NCI-H345 (cell line): ENCODE measurements at places on chromosomes 3 and 15.
A peak's percentile ranks its signal among the peaks of the same experiment; 100 is the strongest.

GRCh38 chr15:36468746-36469145 lies 110.7 kb upstream of the CDIN1 start:
- peak; percentile 12 for DNase-seq

GRCh38 chr3:52931889-52932288 lies 34.5 kb upstream of the STIMATE start:
- no peak for DNase-seq

DNA sequence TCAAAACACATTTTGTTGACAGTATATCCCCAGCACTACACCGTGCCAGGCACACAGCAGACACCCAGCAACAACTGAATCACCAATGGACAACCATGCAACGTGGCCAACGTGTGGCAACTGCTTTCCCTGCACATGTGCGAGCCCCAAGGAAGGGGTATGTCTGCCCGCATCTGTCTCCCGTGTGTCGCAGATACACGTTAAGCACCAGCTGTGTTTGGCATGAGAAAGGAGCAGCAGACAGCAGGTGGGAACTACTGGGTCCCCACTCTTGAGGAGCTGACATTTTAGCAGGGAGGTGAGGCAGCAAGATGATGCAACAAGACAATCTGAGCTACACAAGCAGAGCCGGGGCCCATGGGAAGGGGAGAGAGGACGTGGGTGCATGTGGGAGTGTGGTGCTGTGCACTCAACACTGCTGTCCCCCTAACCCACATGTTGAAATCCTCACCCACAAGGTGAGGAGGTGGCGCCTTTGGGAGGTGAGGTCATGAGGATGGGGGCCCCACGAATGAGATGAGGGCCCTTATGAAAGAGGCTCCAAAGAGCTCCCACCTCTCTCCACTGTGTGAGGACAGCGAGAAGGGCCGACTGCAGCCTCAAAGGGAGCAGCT lies 56.2 kb downstream of the ROPN1B start:
- DNase-seq: no peak

DNA sequence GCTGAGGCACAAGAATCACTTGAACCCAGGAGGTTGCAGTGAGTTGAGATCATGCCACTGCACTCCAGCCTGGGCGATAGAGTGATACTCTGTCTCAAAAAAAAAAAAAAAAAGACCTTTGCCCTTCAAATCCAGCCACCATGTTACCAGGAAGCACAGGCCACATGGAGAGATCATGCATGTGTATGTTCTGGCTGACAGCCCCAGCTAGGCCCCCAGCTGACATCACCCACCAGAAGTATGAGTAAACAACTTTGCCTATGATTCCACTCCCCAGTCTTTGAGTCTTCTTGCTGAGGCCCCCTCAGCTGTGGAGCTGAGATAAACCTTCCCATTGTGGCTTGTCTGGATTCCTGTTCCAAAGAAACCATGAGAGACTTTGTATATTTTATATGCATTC lies 3.3 kb upstream of the ARIH2 start:
- DNase-seq: no peak

GRCh38 chr15:85518979-85519761 lies 138.8 kb downstream of the AKAP13 start:
- no peak for DNase-seq
